ENCODE measurements at places on chromosomes 3 and 15. TPM values are rescaled to one million over a fixed set of nuclear protein-coding genes. Genes with fewer than 3 reads are reported as not detected.
A peak's percentile ranks its signal among the peaks of the same experiment; 100 is the strongest.

DNA sequence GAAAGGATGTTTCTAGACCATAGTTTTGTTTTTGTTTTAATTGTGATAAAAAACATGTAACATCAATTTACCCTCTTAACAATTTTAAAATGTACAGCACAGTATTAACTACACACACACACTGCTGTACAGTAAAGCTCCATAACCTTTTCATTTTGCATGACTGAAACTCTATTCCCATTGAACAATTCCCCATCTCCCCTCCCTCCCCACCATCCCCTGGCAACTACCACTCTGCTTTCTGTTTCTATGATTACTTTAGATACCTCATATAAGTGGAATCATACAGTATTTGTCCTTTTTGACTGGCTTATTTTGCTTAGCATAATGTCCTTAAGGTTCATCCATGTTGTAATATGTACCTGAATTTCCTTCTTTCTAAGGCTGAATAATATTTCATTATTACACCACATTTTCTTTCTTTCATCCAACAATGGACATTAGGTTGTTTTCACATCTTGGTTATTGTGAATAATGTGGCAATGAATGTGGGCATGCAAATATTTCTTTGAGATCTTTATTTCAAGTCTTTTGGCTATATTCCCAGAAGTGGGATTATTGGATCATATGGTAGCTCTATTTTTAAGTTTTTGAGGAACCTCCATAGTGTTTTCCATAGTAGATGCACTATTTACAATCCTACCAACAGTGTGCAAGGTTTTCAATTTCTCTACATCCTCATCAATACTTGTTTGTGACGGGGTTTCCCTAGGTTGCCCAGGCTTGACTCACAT, 10.7 kb downstream of the CHST14 start:
- DNase-seq, result no peak

The CFAP100 gene
- not detected for total RNA-seq

- no peak for DNase-seq
Measured at GRCh38 chr3:121661376-121661775, 673 bp upstream of the HCLS1 start.

The RBP2 gene
- total RNA-seq, result not detected

- peak; percentile 76 for DNase-seq
Measured at GRCh38 chr15:66673410-66674322, 28.4 kb upstream of the SMAD6 start.

The HESX1 gene
- total RNA-seq, result 0.63 TPM

- no peak for DNase-seq
Measured at GRCh38 chr3:73409138-73409763, 215.5 kb downstream of the PDZRN3 start.

The HYAL1 gene
- total RNA-seq, result 0.28 TPM

DNA sequence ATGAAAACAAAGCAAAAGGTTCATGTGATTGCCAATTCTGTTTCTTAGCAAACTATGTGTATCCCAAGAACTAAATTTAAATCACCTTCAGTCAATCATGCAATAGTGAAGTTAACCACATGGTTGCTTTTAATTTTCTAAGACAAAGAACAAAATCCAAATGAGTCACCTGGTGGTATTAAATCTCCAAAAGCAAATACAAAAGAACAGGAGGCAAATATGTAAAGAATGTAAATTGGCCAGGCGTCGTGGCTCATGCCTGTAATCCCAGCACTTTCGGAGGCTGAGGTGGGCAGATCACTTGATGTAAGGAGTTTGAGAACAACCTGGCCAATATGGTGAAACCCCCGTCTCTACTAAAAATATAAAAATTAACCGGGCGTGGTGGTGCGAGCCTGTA, 54.2 kb upstream of the PIK3R4 start:
- DNase-seq, result no peak

DNA sequence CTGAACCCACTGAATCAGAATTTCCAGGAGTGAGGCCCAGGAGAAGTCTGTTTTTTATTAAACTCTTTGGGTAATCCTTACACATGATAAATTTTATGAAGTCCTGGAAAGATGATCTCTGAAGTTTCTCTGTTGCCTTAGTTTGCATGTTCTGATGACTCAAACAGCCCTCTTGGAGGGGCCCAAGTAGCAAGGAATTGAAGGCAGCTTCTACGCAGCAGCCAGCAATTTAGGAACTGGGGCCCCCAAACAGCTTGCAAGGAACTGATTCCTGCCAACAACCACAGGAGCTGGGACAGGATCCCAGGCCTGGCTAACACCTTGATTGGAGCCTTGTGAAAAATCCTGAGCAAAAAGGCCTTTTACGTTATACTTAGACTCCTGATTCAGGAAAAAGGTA, 5.4 kb upstream of the ACP3 start:
- DNase-seq, result no peak
